T1000 (cell line): ENCODE measurements at places on chromosomes 12 and 14.

DNA sequence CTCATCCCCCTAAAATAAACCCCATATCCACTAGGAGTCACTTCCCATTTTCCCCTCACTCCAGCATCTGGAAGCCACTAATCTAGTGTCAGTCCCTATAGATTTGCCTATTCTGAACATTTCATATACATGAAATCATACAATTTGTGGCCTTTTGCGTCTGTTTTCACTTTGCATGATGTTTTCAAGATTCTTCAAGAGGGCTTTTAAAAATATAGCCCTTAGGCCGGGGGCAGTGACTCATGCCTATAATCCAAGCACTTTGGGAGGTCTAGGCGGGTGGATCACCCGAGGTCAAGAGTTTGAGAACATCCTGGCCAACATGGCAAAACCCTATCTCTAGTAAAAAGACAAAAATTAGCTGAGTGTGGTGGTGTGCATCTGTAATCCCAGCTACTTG lies 104.7 kb downstream of the VEZT start:
- no peak for DNase-seq

DNA sequence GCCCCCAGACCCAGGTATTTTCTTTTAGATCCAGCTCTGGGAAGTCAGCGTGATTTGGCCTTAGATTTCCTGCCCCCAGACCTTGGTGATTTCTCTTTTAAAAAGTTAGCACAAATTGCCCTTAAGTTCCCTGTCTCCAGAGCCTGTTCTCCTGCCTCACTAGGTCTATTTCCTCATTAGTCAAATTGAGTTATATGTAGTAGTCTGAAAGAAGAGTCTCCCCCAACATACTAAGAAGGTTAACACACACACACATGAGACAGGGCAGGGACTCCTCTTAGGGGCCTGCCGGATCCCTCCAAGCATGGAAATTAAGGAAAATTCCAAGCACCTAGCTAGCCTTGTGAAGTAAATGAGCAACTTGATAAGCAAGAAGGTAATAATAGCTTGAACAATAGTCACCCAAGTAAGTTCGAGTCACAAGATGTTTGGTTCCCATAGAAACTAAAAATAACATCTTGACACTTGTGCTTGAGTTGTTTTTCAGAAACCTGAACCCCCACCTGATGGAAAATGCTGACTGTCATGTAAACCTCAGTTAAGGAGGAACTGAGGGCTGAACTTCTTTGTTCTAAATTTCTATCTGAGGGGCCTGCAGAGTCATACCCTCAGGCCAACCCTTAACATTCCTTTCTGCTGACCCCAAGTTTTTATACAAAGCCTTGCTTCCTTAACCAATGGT lies 51.6 kb downstream of the CAND1 start:
- no peak for DNase-seq

DNA sequence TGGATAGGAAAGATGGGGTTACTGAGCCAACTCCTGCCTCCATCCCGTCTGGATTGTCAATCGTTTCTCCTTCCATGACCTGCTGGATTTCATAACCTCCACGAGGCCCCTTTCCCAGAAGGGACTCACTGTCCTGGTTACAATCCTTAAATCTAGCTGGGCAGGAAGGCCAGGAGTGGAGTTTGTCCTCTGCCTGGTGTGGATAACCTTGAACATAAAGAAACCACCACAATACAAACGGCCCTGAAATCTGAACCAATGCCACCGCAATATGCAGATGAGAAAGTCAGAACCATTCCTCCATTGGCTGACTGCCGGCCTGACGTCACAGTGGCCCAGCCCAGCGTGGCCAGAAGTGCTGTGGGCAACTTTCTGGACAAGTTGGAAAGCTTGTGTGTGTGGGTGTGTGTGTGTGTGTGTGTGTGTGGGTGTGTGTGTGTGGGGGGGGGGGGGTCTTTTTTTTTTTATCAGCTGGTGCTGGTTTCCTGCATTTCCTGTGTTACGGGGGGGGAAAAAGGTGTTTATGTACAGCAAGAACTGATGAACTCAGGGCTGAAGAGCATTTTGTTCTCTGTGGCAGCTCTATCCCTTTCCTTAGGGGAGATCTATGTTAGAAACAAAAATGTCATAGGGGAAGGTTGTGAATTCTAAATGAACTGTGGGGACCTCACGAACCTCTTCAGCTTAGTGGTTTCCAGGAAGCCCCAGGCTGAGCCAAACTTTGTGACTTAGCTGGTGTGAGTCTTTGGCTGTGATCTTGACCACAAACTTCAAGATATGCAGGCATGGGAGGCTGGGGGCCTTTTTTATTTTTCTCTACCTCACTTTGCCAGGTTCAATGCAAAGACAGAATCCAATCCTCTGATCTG lies 81.6 kb upstream of the MED13L start:
- DNase-seq = peak; percentile 69

DNA sequence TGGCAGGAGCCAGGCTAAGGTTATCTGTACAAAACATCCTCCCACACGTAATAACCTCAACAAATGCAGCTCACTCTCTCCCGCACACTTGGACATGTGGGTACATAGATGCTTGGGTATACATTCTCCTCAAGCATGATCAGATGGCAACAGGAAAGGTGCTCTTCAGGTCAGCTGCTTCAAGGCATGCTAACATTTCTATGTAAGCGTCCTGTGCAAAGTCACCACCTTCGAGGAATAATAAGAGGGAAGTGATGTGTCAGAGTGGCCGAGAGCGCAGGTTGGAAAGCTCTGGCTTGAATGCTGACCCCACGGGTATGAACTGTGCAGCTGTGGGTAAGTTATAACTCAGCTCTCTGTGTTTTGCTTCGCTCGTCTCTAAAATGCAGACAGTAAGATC lies 24.2 kb upstream of the SLC6A12 start:
- DNase-seq = no peak

- no peak for DNase-seq
Observed at GRCh38 chr14:34147461-34147860, 196.6 kb upstream of the EGLN3 start.

DNA sequence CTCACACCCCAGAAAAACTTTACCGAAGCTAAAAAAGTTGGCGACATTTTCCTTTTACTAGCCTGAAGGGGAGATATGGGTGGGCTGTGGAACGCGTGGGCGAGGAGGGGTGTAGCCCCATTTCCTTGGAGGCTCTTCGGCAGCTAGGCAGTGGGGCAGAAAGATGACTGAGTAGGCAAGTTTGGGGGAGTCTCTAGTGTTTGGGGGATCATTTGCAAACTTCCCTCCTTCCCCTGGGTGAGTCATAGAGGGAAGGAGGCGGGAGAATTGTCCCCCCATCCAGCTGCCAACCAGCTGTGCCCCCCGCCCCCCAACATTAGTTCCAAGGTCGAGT lies 2.3 kb downstream of the GLI1 start:
- no peak for DNase-seq

DNA sequence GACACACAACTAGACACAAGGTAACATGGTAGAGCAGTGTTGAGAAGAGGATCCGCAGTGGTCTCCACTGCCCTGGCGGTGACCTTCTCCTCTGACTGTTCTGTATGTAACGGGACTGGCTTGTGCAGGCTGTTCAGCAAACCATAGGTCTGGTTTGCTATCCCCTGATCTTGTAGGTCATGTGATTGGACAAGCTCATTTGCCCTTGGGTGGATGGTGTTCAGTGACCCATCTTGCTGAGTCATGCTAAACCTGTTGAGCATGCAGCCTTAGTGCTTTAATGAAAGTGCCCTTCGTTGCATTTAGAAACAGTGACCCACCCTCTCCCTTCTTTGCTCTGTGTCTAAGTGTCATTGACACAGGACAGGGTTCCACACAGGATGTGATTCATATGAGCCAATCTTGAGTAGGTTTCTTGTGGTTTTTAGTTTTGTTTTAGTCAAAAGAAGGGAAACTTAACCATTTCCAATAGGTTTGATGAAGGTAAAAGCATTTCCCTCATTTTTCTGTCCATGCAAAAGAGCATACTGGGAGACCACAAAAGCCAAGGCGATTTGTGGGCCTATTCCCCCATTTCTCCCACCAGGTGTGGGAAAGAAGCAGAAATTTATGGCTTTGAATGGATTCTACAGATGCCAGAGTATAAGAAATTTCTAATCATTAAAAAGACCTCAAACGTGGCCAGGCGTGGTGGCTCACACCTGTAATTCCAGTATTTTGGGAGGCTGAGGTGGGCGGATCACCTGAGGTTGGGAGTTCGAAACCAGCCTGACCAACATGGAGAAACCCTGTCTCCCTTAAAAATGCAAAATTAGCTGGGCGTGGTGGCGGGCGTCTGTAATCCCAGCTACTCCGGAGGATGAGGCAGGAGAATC lies 32.6 kb upstream of the HIF1A start:
- DNase-seq = no peak

DNA sequence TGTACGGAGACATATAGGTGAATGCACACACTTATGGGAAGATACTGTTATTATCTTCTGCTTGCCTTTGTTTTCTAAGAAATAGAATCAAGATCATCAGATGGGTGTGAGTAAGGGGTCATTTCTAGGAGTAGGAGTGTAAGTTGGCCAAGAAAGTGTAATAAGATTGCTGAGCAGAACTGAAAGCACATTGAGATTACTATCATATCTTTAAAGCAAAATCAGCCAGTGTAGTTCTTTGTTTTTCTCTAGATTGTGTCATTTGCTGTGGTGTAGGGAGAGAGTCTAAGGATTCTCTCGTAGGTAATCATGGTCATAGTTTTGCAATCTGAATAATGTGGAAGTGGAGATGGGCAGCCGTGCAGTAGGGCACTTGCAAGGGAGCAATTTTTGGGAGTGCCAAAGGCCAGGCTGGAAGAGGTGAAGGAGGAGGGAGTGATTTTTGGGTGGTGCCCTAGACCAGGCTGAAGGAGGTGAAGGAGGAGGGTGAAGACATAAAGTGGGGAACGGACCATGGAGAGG lies 131.6 kb downstream of the RGS6 start:
- DNase-seq = no peak

- DNase-seq = no peak
Observed at GRCh38 chr14:99146616-99147365, 125.2 kb downstream of the BCL11B start.

- DNase-seq = no peak
Observed at GRCh38 chr12:104508752-104509446, 52.2 kb downstream of the CHST11 start.

GRCh38 chr14:34404416-34404815 lies 57.6 kb downstream of the SPTSSA start:
- no peak for DNase-seq

- no peak for DNase-seq
Observed at GRCh38 chr12:40819436-40820108, 127.3 kb downstream of the CNTN1 start.

- DNase-seq = no peak
Observed at GRCh38 chr12:62481843-62482540, 15.4 kb downstream of the MON2 start.

GRCh38 chr14:69288011-69288771 lies 28.2 kb downstream of the GALNT16 start:
- peak; percentile 16 for DNase-seq

DNA sequence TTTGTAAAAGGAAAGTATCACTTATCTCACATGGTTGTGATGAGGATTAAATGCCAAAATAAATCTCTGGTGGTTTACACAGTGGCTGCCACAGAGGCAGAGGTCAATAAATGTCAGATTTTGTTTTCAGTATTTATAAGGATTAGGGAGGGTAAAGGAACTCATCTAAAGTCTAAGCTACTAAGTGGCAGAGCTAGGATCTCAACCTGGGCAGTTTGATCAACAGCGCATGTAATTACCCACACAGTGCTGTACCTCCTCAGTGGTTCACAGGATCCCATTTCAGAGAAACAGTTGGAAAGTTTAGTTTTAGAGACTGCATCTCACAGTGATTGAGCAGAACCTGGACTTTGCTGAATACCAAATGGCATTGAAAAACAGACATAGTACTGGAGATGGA lies 44.9 kb upstream of the RIC8B start:
- no peak for DNase-seq

GRCh38 chr12:31317471-31318395 lies 8.2 kb downstream of the SINHCAF start:
- no peak for DNase-seq

- no peak for DNase-seq
Observed at GRCh38 chr12:96570579-96570978, 81.2 kb downstream of the CFAP54 start.

GRCh38 chr12:5187136-5187535 lies 143.5 kb downstream of the KCNA5 start:
- no peak for DNase-seq

GRCh38 chr12:131710464-131711457 lies at the start of gene SFSWAP:
Gene SFSWAP, plus strand, starts transcription at chr12:131711090. Its CDS starts 140 bp downstream, at chr12:131711230.
- peak; percentile 50 for DNase-seq

GRCh38 chr14:95204705-95205104 lies 47.4 kb upstream of the DICER1 start:
- no peak for DNase-seq

DNA sequence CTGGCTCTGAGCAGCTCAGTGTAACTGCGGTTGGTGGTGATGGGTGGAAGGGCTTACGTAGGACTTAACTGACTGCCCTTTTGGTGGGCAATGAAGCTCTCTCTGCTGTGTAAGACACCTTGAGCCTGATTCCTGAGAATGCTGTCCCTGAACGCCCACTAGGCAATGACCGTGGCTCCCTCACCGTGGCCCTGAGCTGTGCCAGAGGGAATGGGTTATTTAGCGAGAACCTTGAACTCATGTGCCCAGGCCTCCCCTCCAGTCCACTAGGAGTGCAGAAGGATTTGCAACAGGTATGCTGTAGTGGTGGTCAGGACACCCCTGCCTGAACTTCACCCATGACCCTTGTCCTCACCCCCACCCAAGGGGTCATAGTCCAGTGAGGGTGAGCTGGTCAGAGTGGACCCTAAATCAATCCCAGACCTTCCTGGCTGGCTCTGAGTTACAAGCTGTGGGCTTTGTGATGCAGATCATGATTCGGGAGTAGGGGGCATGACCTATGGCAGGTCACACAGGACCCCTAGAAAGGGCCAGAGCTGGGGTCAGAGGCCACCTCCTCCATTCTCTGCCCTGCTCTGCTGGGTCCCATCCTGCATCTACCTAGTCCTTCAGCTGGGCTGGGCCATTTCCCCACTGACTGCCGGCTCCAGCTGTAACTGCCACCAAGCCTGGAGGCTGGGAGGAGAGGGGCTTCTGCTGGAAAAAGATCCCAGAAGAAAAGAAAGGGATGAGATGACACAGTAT lies 14.5 kb upstream of the ANKRD33 start:
- DNase-seq = no peak

DNA sequence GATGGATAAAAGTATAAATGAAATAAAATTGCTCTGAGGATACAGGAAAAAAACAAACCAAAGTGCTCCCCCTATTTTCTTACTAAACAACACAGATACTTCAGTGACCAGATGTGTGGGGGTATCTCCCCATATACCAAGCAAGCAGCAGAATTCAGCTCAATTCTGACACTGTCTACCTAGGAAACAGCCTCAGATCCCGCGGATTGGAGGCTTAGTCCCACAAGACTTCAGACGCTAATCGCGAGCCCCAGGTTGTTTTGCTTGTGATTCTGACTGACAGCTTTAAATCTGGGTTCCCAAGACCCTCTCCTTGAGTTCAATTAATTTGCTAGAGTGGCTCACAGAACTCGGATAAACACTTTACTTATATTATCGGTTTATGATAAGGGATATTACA lies 17.3 kb downstream of the NFKBIA start:
- no peak for DNase-seq

DNA sequence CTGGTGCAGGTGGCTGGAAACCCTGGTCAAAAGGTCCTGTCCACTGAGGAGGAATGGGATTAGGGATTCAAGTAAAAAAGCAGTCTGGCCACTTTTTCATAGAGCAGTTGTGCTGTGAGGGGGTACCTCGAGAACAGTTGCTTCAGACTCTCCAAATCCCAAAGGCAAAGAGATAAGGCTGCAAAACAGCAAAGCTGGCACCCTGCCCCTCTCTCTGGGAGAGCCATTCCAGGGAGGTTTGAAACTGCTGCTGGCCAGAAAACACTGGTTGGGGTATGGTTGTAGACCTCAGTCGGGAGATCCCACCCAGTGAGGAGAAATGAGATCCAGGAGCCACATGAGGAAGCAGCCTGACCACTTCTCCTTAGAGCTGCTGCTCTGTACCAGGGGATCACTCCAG lies 137.3 kb downstream of the CEP83 start:
- no peak for DNase-seq
